ENCODE measurements at places on chromosomes 1 and 21.

- peak within 1 kb of the TSS; percentile 98 for H3K4me3 ChIP-seq
- H3K36me3 ChIP-seq: no peaks in the 10 kb centered on the region
- H3K4me1 ChIP-seq: peaks cover 16% of the 10 kb centered on the region
Measured at GRCh38 chr1:2049718-2050431, at the start of gene PRKCZ. TSS of gene PRKCZ (plus strand) at chr1:2050411. CDS start at chr1:2050631, 220 bp downstream.

DNA sequence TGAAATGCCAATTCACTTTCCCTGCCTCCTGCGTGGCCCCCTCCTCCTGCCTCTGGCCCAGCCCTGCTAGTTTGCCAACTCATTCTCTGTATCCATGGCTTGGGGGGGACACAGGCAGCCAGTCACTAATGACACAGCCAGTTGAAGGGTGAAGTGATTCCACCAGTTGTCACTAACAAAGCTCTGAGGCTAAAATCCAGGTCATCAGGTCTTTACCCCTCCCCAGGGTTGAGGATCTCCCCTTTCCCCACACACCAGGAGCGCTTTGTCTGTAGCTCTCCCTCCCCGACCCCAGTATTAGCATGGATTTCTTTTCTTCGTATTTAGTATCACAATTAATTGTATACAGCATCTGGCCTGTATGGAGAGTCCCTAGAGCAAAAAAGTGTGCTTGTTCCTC is 394.1 kb downstream of the RRAGC start:
- H3K27me3 ChIP-seq: no peaks in the 10 kb centered on the region
- no peak overlapping the region for H3K27ac ChIP-seq
- H3K36me3 ChIP-seq: no peaks in the 10 kb centered on the region
- H3K4me1 ChIP-seq: peaks cover 2% of the 10 kb centered on the region
- no peak for DNase-seq

DNA sequence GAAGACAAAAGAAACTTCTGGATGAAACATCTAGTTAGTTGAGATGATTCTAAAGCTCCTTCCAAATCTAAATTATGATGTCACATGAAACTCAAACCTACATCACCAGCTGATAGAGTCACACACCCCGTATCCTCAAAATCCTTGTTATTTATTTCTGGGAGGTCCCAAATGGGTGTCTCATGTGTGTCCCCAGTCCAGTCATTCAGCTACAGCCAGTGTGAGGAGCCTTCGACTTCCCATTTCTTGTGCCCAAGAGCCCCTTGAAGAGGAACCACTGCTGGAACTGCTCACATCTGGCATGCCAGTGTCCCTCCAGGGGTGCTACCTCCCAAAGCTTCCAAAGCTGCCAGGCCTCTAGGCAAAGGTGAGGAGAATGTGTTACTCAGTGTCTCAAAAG is 32.5 kb upstream of the KCNA3 start:
- DNase-seq: no peak
- H3K27me3 ChIP-seq: no peaks in the 10 kb centered on the region
- H3K4me3 ChIP-seq: no peak overlapping the region
- no peaks in the 10 kb centered on the region for H3K36me3 ChIP-seq

GRCh38 chr1:202247104-202247503 is 53.5 kb downstream of the LGR6 start:
- no peaks in the 10 kb centered on the region for H3K36me3 ChIP-seq
- no peaks in the 10 kb centered on the region for H3K27me3 ChIP-seq
- no peak overlapping the region for H3K27ac ChIP-seq
- no peak for DNase-seq
- no peaks in the 10 kb centered on the region for H3K4me1 ChIP-seq
- H3K4me3 ChIP-seq: no peak overlapping the region

DNA sequence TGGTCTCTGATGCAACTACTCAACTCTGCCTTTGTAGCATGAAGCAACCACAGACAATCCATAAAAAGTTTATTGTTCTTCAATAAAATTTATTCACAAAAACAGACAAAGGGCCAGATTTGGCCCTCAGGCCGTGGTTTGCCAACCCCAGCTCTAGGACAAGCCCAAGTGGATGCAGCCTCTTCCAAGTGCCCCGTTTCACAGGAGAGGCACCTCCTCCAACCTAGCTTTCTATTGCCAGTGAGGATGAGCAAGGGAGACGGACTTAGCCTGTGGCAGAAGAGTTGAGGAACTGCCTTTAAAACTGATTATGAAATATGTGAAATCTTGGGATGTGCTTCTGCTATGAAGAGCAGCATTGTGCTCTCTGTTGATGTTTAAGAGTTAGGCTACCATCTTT is 105.4 kb downstream of the PSMG1 start:
- no peak overlapping the region for H3K4me3 ChIP-seq
- no peaks in the 10 kb centered on the region for H3K27me3 ChIP-seq
- no peaks in the 10 kb centered on the region for H3K36me3 ChIP-seq
- H3K27ac ChIP-seq: no peak overlapping the region
- H3K4me1 ChIP-seq: peaks cover 1% of the 10 kb centered on the region

GRCh38 chr1:45867697-45868348 is 64.4 kb downstream of the MAST2 start:
- no peak for DNase-seq
- H3K27me3 ChIP-seq: no peaks in the 10 kb centered on the region
- H3K4me1 ChIP-seq: no peaks in the 10 kb centered on the region
- H3K27ac ChIP-seq: no peak overlapping the region
- no peak overlapping the region for H3K4me3 ChIP-seq

DNA sequence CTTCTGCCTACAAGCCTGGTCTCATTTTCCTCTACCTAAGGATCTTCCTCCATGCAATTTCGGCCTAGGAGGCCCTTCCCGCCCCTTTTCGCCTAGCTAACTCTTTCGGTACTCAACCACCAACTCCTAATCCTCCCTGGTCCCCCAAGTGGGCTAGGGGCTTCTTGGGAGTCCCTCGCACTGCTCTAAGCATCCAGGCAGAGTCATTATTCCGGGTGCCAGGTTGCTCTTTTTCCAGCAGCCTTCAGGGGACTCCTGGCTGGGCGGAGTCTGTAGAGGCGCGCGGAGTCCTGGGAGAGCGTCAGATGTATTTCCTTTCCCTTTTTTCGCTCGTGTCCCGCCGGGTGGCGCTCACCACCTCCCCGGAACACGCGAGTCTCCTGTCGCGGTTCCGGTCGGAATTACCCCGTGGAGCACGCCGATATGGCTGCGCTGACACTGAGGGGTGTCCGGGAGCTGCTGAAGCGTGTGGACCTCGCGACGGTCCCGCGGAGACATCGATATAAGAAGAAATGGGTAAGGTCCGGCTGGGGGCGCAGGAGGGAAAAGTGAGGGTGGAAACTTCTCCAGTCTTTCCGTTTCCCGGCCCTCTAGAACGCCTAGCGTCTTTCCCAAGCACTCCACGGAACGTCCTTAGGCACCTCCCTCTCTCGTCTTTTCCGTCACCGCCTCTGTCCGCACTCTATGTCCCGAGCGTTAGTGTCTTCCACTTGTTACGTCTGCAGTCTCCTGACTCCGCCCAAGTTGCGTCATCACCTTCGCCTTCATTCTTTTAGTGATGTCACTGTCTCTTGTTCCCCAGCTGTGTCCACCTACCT is at the start of gene NSUN4:
Gene NSUN4, plus strand, starts transcription at position 404 of the 818 bp plus-strand sequence. Its CDS starts 20 bp downstream, at position 424.
- no peak within 1 kb of the TSS for H3K27ac ChIP-seq
- H3K36me3 ChIP-seq: peaks cover 10% of the 10 kb centered on the region
- peaks cover 2% of the 10 kb centered on the region for H3K4me1 ChIP-seq

GRCh38 chr1:59994302-59995198 is 68.0 kb upstream of the CYP2J2 start:
- DNase-seq: no peak
- H3K27ac ChIP-seq: no peak overlapping the region
- H3K27me3 ChIP-seq: no peaks in the 10 kb centered on the region
- no peaks in the 10 kb centered on the region for H3K36me3 ChIP-seq

GRCh38 chr1:93882269-93882668 is 3.3 kb upstream of the DNTTIP2 start:
- no peaks in the 10 kb centered on the region for H3K4me1 ChIP-seq
- H3K4me3 ChIP-seq: no peak overlapping the region
- no peak overlapping the region for H3K27ac ChIP-seq
- no peak for DNase-seq

- no peak for DNase-seq
- H3K4me3 ChIP-seq: no peak overlapping the region
- no peaks in the 10 kb centered on the region for H3K4me1 ChIP-seq
- H3K27me3 ChIP-seq: no peaks in the 10 kb centered on the region
- no peak overlapping the region for H3K27ac ChIP-seq
Measured at GRCh38 chr21:45147473-45148315, 73.3 kb downstream of the ADARB1 start.

GRCh38 chr1:29363536-29363935 is 127.2 kb downstream of the PTPRU start:
- no peak overlapping the region for H3K27ac ChIP-seq
- H3K4me1 ChIP-seq: no peaks in the 10 kb centered on the region
- no peak for DNase-seq
- H3K36me3 ChIP-seq: no peaks in the 10 kb centered on the region
- no peak overlapping the region for H3K4me3 ChIP-seq
- H3K27me3 ChIP-seq: no peaks in the 10 kb centered on the region

GRCh38 chr21:41630917-41631316 is 123.0 kb upstream of the TMPRSS2 start:
- H3K36me3 ChIP-seq: no peaks in the 10 kb centered on the region
- H3K27me3 ChIP-seq: no peaks in the 10 kb centered on the region

GRCh38 chr1:199550199-199551065 is 477.1 kb upstream of the NR5A2 start:
- H3K27me3 ChIP-seq: no peaks in the 10 kb centered on the region
- no peaks in the 10 kb centered on the region for H3K36me3 ChIP-seq
- no peak overlapping the region for H3K27ac ChIP-seq

- H3K36me3 ChIP-seq: no peaks in the 10 kb centered on the region
- peaks cover 2% of the 10 kb centered on the region for H3K4me1 ChIP-seq
- no peak for DNase-seq
- no peak overlapping the region for H3K27ac ChIP-seq
- no peaks in the 10 kb centered on the region for H3K27me3 ChIP-seq
Measured at GRCh38 chr1:202540014-202540413, 170.2 kb downstream of the SYT2 start.

GRCh38 chr21:15586752-15587427 is 142.9 kb upstream of the USP25 start:
- no peak for DNase-seq
- H3K4me3 ChIP-seq: no peak overlapping the region
- no peaks in the 10 kb centered on the region for H3K36me3 ChIP-seq
- H3K27me3 ChIP-seq: no peaks in the 10 kb centered on the region
- H3K4me1 ChIP-seq: no peaks in the 10 kb centered on the region
- H3K27ac ChIP-seq: no peak overlapping the region

- H3K27ac ChIP-seq: no peak overlapping the region
- no peaks in the 10 kb centered on the region for H3K27me3 ChIP-seq
- H3K36me3 ChIP-seq: no peaks in the 10 kb centered on the region
Measured at GRCh38 chr1:32716312-32717148, 14.0 kb upstream of the SYNC start.

- DNase-seq: no peak
- H3K4me3 ChIP-seq: no peak overlapping the region
- no peak overlapping the region for H3K27ac ChIP-seq
- peaks cover 2% of the 10 kb centered on the region for H3K36me3 ChIP-seq
- no peaks in the 10 kb centered on the region for H3K27me3 ChIP-seq
Measured at GRCh38 chr21:42027822-42028765, 17.9 kb upstream of the ZBTB21 start.

DNA sequence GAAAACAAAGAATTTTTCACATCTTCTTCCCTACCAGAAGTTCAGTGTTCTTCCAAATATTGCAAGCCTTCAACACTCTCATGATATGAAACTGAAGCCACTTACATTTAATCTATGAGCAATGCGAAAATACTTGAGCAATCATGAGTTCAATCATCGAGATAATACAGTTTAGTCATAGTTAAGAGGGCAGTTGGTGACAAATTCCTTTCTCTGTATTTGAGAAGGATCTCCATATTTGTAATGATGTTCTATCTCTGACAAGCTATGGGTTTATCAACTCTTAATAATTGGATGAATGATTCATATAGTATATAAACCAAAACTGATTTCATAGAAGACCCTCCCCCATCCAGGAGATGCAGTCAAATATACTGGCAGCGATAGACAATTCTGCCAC is 29.7 kb upstream of the PYHIN1 start:
- DNase-seq: no peak
- H3K36me3 ChIP-seq: no peaks in the 10 kb centered on the region
- H3K27me3 ChIP-seq: no peaks in the 10 kb centered on the region
- no peaks in the 10 kb centered on the region for H3K4me1 ChIP-seq
- no peak overlapping the region for H3K4me3 ChIP-seq

- no peaks in the 10 kb centered on the region for H3K27me3 ChIP-seq
- no peak overlapping the region for H3K27ac ChIP-seq
- H3K36me3 ChIP-seq: no peaks in the 10 kb centered on the region
- H3K4me1 ChIP-seq: no peaks in the 10 kb centered on the region
Measured at GRCh38 chr1:199173356-199173755, 534.5 kb downstream of the PTPRC start.

- H3K4me3 ChIP-seq: no peak overlapping the region
- DNase-seq: no peak
- H3K4me1 ChIP-seq: peaks cover 2% of the 10 kb centered on the region
- H3K27me3 ChIP-seq: no peaks in the 10 kb centered on the region
Measured at GRCh38 chr1:64006276-64007051, 197.0 kb upstream of the UBE2U start.

DNA sequence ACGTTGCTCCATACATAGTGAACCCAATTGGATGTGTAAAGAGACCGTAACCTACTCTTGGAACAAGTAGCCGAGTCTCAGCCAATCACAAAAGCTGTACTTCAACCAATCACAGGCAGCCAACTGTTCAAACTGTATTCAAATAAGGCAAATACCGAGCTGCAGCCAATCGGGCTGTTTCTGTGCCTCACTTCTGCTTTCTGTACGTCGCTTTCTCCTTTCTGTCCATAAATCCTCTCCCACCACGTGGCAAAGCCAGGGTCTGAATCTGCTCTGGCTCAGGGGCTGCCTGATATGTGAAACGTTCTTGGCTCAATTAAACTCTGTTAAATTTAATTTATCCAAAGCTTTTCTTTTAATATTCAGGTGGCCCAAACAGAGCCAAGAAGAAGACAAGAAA is 210.3 kb downstream of the URB2 start:
- H3K4me3 ChIP-seq: no peak overlapping the region
- DNase-seq: no peak
- no peaks in the 10 kb centered on the region for H3K27me3 ChIP-seq
- H3K27ac ChIP-seq: no peak overlapping the region
- H3K4me1 ChIP-seq: no peaks in the 10 kb centered on the region

GRCh38 chr1:215002471-215002870 is 80.1 kb upstream of the KCNK2 start:
- no peak for DNase-seq
- no peaks in the 10 kb centered on the region for H3K27me3 ChIP-seq
- H3K4me1 ChIP-seq: no peaks in the 10 kb centered on the region
- no peaks in the 10 kb centered on the region for H3K36me3 ChIP-seq

DNA sequence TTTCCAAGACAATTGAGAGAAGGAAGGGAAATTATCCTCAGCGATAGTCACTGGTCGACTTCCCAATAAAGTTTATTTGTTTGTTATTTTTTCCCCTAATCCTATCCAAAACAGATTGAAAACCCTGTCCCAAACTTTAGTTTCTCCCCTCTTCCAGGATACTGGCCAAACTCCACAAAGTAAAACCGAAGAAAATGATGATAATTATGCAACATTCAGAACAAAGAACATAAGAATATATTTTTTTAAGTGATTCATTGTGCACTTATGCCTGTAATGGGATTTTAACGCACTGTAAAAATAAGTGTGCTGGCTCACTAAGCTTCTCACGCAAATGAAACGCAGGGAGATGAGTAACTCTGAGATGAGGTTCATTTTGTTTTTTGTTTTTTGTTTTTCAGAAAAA is 6.0 kb downstream of the GLIS1 start:
- no peak overlapping the region for H3K27ac ChIP-seq
- no peak overlapping the region for H3K4me3 ChIP-seq
- H3K27me3 ChIP-seq: peaks cover 22% of the 10 kb centered on the region
- H3K36me3 ChIP-seq: no peaks in the 10 kb centered on the region
- no peak for DNase-seq

GRCh38 chr1:177975588-177976495 is 6.0 kb upstream of the SEC16B start:
- no peak for DNase-seq
- no peaks in the 10 kb centered on the region for H3K27me3 ChIP-seq
- H3K4me3 ChIP-seq: no peak overlapping the region
- H3K4me1 ChIP-seq: no peaks in the 10 kb centered on the region
- no peaks in the 10 kb centered on the region for H3K36me3 ChIP-seq
- H3K27ac ChIP-seq: no peak overlapping the region

All from iPS DF 6.9 (cell line).